ENCODE measurements at places on chromosomes 13 and 19. TPM values are rescaled to one million over a fixed set of nuclear protein-coding genes. Genes with fewer than 3 reads are reported as not detected.

Gene RNF225
- 0.68 TPM for total RNA-seq

Gene TTYH1
- not detected for total RNA-seq

Gene ZNF888
- total RNA-seq, result 2.1 TPM

Gene CEACAM21
- 9.7 TPM for total RNA-seq

Gene KLK4
- total RNA-seq, result not detected

Gene VWA8
- total RNA-seq, result 11.4 TPM

Gene ZNF69
- 15.2 TPM for total RNA-seq

Gene CYP2A7
- total RNA-seq, result not detected

Gene TLE2
- 32.8 TPM for total RNA-seq

Gene CRLF1
- not detected for total RNA-seq

Gene ZNF324B
- total RNA-seq, result 6.3 TPM

Gene BRME1
- 1.4 TPM for total RNA-seq

Gene SCGB2B2
- total RNA-seq, result not detected

Gene TEX29
- total RNA-seq, result not detected

Gene C5AR1
- total RNA-seq, result not detected
